ENCODE measurements at places on chromosomes 5 and 9.

- no peak for DNase-seq
Measured at GRCh38 chr5:15203376-15203775, 296.6 kb upstream of the FBXL7 start.

DNA sequence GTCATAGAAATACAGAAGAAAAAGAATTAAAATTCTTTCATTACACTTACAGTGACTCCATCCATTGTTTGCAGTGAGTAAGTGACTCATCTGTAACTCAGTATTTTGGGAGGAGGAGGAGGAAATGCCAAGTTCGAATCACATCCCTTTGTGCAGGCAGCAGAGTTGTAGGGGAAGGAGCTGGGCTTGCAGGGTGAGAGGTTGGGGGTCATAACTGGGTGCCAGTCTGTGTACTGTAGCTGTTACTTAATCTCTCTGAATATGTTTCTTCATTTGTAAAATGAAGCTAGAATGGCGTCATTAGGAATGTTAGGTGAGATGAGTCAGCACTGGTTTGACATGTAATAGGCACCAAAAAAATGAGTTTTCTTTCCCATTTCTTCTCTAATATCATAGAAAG is 235.7 kb upstream of the ADAMTSL1 start:
- no peak for DNase-seq

GRCh38 chr9:108963459-108964143 is 29.4 kb downstream of the ABITRAM start:
- DNase-seq: no peak

DNA sequence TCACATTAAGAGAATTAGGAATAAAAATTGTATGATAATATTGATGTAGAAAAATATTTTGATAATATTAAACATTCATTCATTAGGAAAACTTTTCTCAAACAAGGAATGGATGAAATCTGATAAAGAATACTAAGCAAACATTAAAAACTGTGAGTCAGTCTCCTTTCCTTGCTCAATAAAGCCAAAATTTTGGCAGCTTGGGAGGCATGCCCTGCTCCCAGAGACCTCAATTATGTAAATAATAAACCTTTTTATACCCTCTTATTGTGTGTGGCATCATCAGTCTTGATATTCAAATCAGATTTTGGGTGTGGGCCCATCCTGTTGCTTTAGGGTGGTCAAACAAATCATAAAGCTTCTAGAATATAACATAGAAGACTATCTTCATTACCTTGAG is 36.6 kb upstream of the CCL21 start:
- no peak for DNase-seq

GRCh38 chr5:157924931-157925729 is 66.2 kb upstream of the CLINT1 start:
- no peak for DNase-seq

GRCh38 chr9:26471261-26471660 is 421.3 kb downstream of the CAAP1 start:
- no peak for DNase-seq

GRCh38 chr9:134438195-134438788 is 112.0 kb downstream of the RXRA start:
- DNase-seq: no peak

- DNase-seq: no peak
Measured at GRCh38 chr5:78527054-78527859, 121.3 kb downstream of the LHFPL2 start.

DNA sequence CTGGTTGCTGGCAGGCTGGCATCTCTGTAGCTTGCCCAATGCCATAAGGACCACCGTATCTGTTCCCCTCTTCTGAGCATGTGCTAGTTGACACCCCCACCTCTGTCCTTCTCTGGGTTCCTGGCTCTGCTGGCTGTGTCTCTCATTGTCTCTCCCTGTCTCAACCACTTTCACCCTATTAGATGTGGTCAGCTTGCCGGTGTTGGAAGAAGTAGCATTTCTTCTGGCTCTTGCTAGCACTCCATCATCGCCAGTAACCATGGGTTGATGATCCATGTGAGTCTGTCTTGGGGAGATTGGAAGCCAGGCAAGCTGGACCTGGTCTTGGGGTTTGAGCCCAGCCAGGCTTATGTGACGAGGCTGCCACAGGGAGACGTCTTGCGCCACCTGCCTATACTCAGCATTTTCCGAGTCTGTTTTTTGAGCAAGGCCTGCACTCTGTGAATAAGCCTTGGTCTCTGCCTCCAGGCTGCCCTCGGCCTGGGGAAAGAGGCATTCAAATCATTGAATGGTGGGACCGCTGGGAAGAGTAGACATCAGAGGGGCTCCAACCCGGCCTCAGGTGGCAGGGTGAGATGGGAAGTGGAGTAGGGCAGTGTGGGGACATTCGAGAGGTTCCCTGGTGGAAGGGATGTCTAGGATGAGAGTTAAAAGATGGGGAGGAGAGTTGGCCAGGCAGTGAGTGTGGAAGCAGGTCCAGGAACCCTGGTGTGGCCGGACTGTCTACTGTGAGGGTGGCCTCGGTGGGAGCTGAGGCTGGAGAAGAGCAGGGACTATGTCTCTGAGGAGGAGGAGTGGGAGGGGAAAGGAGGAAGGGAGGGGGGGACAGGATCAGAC is 74.3 kb downstream of the ZNF618 start:
- no peak for DNase-seq

DNA sequence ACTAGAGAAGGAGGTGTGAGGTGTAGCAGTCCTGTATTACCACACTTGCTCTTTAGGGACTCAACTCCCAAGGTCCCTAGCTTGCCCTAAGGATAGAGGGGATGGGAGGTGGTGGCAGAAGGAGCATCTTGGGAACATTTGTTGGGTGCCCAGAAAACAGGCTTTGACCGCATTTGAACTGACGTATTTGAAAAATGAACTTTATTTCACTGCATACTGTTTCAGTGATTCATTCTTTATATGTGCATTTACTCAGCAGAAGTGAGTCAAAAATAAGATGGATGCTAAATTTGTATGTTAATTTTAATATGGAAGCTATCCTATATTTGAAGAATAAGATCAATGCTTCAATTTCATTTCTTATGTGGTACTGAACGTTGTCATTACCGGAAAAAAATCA is 18.7 kb downstream of the DMRT3 start:
- no peak for DNase-seq

DNA sequence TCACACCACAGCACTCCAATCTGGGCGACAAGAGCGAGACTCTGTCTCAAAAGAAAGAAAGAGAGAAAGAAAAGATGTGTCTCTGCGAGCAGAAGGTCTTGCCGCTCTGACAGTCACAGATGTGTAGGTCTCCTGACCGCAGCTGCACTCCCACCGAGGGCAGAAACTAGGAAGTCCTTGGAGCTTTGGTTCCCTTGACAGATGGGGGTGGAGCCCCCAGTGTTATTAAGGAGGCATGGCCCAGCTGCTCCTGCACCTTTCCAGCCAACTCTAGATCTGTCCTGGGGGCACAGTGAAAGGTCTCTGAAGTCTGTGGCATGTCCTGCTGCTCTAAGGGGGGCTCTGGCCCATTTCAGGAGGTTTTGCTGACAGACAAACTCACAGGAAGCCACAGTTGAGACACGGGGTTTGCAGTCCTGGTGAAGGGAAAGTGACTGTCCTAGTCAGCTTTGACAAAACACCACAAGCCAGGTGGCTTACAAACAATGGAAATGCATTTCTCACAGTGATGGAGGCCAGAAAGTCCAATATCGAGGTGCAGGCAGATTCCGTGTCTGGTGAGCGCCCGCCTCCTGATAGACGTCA is 9.0 kb upstream of the DIPK1B start:
- no peak for DNase-seq

GRCh38 chr5:34843497-34843896 is 4.5 kb downstream of the TTC23L start:
- DNase-seq: no peak

DNA sequence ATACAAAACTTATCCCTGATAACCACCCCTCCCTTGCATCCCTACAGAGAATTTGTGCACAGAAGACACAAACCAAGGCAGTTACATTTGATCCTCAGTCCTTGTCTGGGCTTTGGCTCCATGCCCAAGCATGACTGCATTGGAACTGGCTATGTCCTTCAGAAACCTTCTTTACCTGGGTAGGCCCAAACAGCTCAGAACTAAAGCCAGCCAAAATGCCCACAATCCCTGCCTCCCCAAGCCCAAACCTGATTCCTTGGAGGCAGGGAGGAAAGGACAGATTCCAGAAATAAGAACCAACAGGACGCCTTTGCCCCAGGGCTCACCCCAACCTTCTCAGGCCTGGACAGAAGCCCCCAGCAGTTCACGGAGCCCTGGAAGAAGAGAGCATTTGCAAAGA is 8.2 kb downstream of the IL17B start:
- no peak for DNase-seq

- no peak for DNase-seq
Measured at GRCh38 chr9:134617836-134618162, 23.8 kb upstream of the COL5A1 start.

DNA sequence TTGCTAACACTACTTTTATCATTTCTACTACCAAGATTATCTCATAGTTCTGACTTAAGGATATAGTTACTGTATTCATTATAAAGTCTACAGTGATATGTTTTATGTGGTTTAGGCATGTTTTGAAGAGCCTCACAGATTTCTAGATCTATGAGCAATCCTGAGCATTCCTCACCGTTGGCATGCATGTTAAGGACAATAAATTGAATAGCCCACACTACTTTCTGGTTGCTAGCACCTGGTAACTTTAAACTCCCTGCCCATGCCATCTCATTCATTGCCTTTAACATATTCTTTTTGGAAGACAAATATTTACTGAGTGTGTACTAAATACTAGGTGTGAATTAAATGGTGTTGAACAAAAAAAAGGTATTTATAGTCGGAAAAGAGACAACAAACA is 868.1 kb upstream of the CDH9 start:
- no peak for DNase-seq

GRCh38 chr5:4773827-4774317 is 366.3 kb upstream of the ADAMTS16 start:
- no peak for DNase-seq

DNA sequence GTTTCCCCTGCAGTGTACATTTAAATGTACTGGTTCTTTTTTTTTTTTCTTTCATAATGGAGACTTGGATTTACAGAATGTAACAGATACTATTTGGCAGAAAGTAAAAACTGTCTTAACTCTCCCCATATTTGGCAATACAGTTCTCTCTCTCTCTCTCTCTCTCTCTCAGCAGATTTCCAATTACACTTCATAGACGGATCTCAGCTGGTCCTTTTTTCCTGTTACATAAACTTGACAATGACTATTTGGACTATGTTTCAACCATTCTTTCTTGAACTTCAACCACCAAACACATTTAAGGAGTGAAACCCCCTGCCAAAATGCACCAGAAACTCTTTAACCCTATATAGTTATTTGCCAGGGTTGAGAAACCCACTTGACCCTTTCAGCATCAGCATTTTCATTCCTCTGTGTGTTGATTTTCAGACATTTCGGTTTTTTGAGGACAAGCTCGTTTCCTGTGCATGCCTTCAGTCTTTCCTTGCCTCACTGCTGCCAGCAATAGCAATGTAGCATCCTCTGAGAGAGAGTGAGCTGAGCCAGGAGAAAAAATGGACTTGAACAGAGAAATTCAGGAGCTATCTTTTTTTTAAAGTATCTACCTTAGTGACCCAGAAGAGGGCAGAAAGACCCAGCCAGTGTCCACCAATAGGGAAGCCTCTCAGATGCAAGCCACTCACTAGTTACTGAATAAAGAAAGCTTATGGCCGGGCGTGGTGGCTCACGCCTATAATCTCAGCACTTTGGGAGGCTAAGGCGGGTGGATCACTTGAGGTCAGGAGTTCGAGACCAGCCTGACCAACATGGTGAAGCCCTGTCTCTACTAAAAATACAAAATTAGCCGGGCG is 26.0 kb upstream of the GNA14 start:
- DNase-seq: no peak

Data from CD4-positive, alpha-beta T cell treated with Interleukin-6 at 100 ng/mL for 8 hours (primary cell).